ENCODE measurements at places on chromosomes 2 and 18.

DNA sequence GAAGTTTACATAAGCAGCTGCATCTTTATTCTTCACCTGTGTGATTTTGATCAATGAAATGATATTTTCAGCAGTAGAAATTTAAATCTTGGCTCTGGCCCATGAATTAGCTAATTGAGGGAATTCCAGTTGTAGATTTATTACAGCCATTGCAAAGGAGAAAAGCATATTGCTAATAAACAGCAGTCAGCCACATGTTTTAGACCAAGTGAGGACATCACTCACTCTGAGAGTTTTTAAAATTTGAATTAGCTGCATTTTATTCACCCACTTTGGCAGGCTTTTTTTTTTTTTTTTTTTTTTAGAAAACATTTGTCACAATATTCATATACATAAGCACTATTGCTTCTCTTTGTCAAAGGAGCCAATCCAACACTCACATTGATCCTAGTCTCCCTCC is 479.4 kb upstream of the VRK2 start:
- H3K4me1 ChIP-seq = no peaks in the 10 kb centered on the region
- no peak overlapping the region for H3K27ac ChIP-seq
- H3K36me3 ChIP-seq = no peaks in the 10 kb centered on the region
- no peak overlapping the region for H3K4me3 ChIP-seq

DNA sequence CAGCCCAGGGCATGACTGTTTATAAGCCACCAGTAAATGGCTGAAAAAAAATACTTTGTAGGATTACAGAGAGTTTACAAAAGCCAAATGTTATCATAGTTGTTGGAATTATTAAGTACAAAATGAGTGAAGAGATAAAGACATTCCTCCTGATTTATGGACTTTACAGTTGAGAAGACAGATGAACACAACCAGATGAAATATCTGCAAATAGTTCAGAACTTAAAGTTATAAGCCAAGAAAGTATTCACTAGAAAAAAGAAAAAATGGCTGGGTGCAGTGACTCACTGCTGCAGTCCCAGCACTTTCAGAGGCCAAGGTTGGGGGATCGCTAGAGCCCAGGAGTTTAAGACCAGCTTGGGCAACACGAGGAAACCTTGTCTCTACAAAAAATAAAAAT is 11.2 kb downstream of the PMAIP1 start:
- peaks cover 39% of the 10 kb centered on the region for H3K4me1 ChIP-seq
- H3K27me3 ChIP-seq = no peaks in the 10 kb centered on the region
- H3K4me3 ChIP-seq = no peak overlapping the region
- H3K36me3 ChIP-seq = no peaks in the 10 kb centered on the region
- DNase-seq = no peak

- H3K36me3 ChIP-seq = no peaks in the 10 kb centered on the region
- H3K4me1 ChIP-seq = no peaks in the 10 kb centered on the region
- DNase-seq = no peak
- no peak overlapping the region for H3K4me3 ChIP-seq
- H3K27ac ChIP-seq = no peak overlapping the region
These were observed 55.5 kb downstream of the SGPP2 start for GRCh38 chr2:222479859-222480258.

DNA sequence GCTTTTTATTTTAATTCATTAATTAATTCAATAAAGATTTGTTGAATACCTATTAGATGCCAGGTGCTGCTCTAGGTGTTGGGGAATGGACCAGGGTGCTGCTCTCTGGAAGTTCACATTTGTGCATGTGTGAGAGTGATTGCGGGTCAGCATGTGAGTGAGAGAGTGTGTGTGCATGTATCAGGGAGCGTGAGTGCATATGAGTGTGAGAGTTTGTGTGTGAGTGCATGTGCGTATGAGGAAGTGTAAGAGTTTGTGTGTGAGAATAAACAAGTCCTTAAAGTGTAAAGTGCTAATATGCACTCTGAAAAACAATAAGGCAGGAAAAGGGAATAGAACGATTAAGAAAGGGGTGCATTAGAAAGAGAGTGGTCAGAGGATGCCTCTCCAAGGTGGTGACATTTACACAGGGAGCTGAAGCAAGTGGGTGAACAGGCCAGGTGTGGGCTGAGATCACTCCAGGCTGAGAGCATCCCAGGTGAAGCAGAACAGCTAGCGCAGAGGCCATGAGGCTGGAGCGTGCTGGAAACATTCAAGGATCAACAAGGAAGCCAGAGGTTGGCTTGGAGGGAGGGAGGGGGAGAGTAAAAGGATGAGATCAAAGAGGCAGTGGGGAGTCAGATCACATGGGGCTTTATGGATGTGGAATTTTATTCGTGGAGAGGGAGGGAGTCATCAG is 50.5 kb upstream of the SLC1A4 start:
- no peaks in the 10 kb centered on the region for H3K36me3 ChIP-seq
- DNase-seq = no peak
- H3K4me3 ChIP-seq = no peak overlapping the region
- no peak overlapping the region for H3K27ac ChIP-seq

DNA sequence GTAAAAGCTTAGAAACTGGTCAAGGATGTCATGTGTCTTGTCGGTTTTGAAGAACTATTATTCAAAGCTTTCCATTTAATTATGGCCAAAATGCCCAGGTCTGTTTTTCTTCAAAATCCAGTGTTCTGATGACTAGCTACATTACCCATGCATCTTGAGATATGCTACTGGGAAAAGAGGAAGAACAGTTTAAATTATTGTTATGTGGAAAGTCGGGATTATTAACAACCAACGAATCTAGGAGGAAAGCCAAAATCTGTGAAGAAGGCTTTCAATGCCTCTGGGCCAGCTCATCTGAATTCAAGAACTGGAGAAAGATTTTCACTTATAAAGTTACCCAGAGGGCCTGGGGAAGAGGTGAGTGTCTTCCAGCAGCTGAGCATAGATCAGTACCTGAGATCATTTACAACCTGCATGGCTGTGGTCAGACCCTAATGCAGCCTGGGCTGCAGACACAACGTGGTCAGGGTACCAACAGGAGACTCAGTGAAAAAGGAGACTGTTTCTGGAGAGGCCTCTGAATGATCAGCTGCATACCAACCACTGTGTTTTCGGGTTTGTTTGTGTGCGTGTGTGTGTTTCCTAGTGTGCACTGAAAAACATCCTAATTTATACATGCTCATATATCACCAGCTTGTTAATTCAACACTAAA is 308.5 kb downstream of the NRXN1 start:
- no peak for DNase-seq
- no peaks in the 10 kb centered on the region for H3K36me3 ChIP-seq
- H3K27me3 ChIP-seq = no peaks in the 10 kb centered on the region
- no peaks in the 10 kb centered on the region for H3K4me1 ChIP-seq
- H3K27ac ChIP-seq = no peak overlapping the region

Data from common myeloid progenitor, CD34-positive (primary cell).